OCI-LY7 (cell line): ENCODE measurements at places on chromosomes 3 and 15.

DNA sequence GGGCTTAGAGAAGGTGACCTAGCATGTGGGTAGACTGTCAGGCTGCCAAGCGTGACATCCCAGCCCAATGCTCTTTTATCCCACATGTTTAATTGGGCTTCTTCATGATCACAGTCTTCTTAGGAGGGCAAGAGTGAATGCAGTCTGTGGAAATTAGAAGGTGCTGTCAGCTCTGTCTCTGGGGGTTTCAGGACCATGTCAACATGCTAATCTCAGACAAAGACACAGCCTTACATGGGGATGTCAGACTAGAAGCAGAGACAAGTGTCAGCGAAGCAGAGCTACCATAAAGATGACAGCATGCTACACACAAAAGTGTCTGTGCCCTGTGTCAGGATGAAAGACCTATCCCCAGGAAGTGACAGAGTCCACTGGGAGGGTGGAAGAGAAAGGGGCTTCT, 120.1 kb upstream of the SLC25A36 start:
- no peak for DNase-seq

GRCh38 chr3:125058529-125058928, 2.7 kb upstream of the HEG1 start:
- no peak for DNase-seq

GRCh38 chr15:74375303-74375693, 7.9 kb upstream of the CYP11A1 start:
- DNase-seq = peak; percentile 85

- DNase-seq = no peak
Observed at GRCh38 chr3:177349384-177349783, 152.1 kb upstream of the TBL1XR1 start.

DNA sequence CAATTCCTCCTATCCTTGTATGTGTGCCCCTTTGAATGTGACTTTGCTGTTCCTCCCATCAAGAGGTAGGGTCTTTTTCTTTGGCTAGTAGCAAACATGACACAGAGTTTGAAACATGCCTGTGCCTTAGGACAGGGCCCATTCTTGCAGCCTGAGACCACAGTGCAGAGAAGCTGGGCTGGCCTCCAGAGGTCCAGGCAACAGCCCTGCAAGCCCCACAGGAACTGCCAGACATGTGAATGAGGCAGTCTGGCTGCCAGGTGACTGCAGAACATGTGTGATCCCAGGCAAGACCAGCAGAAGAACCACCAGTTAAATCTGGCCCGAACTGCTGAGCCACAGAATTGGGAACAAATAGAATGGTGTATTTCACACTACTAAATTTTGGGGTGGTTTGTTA, 1.2 kb upstream of the HGD start:
- DNase-seq = no peak

DNA sequence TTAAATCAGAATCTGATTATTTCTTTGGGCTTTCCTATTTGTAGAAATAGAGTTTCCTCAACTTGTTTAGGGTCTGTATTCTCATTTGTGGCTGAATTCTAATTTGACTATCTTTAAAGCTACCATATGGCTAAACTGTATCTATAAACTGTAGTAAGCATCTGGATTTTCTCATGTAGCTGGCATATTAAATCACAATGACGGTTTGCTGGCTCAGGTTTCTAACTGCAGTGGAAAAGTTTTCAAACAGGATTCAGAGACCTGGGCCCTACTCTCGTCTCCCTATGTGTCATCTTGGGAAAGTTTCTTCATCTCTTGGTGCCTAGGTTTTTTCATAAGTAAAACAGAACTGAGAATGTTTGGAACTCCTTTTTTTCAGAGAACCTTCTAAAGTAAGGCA, 68.3 kb downstream of the GALK2 start:
- DNase-seq = no peak

GRCh38 chr3:32510075-32510724, 7.5 kb upstream of the CMTM6 start:
- DNase-seq = peak; percentile 78

GRCh38 chr3:102069211-102069662, 219.9 kb downstream of the NFKBIZ start:
- no peak for DNase-seq

- peak; percentile 39 for DNase-seq
Observed at GRCh38 chr15:72342385-72342784, 22.4 kb upstream of the CELF6 start.

GRCh38 chr3:113898892-113899291, 48.9 kb upstream of the ZDHHC23 start:
- DNase-seq = no peak

DNA sequence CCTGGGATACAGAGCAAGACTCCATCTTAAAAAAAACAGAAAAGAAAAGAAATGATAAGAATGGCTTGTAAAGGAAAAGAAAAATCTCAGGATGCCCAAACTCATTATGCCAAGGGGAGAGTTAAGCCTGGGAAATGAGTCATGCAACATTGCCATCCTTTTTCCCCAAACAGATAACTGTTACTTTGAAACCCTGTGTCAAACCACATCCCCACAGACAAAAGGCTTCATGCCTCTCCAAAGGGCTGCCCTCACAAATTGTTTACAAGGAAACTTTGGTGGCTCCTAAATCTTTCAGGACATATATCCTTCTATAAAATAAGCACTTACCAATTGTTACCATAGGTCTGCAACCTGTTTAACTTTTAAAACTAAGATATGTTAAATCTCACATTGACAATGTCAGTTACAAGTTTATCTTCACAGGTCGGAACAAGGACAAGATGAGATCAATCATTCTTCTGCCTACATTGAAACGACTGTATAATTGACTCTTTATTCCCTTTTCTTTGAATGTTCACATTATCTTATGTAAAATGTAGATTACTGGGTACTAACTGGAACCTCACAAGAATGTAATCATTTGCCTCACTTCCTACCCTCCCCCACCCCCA, 18.6 kb upstream of the SENP7 start:
- DNase-seq = no peak

DNA sequence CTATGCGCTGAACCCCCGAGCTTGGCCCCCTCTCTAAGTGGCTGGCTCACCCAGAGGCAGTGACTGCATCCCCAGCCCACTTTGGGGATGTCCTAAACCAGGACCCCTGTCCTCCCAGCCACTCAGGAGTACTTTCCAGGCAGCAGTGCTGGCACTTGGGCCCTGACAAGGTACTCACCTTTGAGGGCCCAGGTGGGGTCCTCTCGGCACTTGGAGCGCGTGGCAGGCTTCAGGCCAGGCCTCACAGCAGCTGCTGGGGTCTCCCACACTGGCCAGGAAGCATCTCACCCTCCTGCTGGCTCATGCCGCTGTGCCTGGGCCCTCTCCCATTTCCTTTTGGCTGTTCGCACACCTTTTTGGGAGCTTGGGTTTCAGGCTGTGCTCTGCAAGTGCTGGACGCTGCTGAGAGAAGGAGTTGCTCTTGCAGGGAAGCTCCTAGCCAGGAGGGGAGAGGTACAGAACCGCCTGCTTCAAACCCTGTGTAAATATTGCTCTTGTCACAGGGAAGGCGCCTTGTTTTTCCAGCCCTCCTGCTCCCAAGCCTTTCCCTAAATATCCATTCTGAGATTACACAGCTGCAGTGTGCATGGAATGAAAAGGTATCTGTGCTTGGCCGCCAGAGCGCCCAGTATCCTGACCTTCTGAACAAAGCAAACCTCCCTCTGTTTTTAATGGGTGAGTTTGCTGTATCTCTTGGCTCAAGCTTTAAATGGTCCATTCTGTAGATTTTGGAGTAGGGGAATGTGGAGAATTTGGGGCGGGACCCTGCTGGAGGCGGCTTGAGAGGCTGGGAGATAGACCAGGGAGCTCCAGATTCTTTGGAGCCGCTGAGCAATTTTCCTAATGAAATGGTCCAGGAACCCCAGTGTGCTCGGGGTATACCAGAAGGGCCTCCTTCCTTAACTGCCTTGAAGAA, 45.6 kb downstream of the DNASE1L3 start:
- DNase-seq = no peak

DNA sequence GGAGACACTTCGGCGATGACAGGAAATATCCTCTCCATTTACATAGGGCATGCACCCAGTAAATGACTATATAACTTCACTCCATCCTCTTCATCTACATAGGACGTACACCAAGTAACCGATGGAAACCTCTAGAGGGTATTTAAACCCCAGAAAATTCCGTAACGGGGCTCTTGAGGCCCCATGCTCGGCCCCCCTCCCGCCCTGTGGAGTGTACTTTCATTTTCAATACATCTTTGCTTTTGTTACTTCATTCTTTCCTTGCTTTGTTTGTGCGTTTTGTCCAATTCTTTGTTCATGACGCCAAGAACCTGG, 7.5 kb upstream of the FAM107A start:
- DNase-seq = no peak

DNA sequence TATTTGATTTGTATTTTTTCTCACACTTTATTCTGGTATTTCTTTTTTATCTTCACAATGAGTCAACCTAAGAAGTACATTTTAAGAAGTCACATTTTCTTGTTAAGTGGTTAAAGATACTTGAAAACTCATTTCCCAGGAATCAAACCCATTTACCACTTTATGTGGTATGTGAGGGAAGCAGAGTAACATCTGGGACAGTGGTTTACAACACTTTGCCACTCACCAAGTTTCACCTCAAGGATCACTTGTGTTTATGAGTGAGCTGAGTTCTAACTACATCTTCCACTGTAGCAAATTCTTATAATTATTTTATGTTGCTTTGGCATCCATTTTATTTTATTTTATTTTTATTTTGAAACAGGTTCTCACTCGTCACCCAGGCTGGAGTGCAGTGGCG, 53.8 kb downstream of the IGSF11 start:
- no peak for DNase-seq

DNA sequence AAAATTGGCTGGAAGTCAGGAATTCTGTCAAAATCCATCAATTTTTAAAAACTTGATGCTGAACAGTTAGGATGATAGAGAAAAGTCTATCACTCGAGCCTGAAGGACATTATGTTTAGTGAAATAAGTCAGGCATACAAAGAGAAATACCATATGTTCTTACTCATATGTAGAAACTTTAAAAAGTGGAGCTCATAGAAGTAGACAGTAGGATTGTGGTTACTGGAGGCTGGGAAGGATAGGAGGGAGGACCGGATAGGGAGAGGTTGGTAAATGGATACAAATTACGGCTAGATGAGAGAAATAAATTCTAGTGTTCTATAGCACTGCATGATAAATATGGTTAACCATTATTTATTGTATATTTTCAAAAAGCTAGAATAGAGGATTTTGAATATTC, 389.5 kb upstream of the RASGRP1 start:
- no peak for DNase-seq

DNA sequence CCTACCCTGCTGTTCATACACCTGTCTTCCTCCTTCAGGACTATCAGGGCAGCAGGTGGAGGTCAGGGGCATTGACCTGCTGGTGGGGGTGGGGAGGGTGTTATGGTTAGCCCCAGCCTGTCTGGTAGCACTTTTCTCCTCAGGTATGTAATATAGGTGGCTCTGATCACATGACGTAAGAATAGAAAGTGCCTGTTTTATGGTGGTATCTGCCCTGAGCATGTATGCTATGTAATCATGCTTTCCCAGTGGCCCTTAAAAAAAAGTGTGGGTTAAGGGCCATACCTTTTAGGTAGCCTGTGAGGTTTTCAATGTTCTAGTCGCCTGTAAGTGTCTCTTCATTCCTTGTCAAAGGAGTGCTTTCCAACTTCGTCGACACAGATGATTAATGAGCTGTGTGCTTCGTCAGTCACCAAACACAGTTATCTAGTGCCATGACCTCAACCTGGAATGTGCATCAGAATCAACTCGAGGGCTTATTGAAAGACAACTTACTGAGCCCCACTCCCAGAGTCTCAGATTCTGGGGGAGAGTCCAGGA, 86.3 kb downstream of the KLHL25 start:
- no peak for DNase-seq

GRCh38 chr3:100113723-100114412, 433 bp downstream of the FILIP1L start:
- DNase-seq = no peak

DNA sequence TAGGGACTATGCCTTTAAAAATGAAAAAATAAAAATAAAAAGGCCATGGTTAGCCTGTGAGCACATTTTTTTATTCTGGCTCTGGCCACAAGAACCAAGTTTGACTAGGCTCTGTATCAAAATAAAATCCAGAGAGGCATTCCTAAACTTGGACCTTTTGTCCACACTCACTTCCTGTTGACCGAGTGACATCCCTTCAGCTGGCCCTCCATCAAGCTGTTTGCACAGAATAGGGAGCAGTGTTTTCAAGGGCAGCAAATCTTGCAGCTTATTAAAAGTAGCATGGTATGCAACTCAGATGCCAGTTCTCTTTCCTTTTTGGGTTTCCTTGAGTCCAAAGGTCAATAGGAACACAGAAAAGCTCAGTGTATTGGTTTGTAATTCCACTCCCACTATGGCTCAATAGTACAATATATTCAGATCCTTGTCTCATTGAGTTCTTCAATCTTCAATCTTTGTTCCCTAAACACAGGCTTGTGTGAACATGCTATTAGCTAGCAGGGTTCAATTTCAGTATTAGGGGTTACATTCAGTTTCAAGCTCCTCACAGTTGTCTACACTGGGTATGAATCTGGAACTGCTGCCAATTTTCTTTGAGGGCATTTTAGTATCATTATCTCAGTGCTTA, 244.5 kb downstream of the RBMS3 start:
- DNase-seq = no peak

DNA sequence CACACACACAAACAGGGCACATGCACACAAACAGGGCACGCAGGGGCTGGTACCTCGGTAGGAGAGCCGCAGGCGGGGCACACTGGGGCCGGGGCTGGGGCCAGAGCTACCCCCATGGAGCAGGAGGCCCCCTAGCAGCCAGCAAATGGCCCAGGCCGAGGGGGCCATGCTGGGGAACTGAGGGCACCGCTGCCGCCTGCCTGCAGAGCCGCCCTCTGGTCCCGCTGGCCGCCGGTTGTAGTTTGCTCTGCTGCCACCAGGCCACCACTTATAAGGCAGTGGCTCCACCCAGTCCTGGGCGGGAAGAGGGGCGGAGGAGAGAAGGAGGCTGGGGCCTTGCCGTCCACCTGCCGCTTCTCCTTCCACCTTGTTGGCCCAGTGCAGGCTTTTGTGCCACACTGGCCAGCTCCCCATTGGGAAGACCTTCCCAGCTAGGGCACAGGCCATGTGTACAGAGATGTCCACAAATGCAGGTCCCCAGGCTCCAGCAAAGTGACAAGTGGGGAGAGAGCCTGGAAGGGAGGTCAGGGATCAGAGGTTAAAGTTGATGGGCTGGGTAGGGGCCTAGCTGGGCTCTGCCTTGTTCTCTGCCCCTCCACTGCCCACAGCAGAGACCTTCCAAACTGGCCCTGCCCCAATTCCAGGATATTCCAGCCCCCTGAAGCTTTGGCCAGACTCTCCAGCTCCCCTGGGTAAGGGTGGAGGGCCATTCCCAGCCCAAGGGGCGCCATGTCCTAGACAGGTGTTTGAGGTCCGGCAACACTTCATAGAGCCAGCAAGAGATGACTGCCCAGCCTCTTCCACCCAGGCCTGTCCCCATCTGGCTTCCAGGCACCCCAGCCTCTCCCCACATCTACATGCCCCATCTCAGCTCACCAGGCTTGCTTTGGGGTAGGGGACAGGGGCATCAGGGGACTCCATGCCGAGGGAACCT, at the start of gene SEMA3G:
SEMA3G (minus strand) TSS at position 244 of the 934 bp plus-strand sequence; CDS start at position 168, 76 bp downstream.
- DNase-seq = peak; percentile 72

DNA sequence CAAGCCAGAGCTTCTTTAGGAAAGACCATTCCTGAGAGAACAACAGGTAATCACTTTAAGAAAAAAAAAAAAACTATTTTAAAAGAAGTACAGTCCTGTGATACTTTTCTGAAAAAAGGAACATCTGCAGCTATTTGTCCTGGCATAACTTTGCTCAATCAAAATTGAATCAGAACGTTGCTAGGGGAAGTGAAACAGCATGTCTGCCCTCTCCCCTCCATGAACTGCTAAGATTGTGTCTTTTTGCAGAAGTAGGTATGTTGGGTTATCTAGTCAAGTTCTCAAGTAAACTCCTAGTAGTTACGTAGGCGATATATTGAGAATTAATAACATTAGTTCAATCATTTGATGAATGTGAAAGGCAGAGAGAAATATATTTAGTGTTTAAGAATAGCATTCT, 1013.3 kb downstream of the TUSC7 start:
- DNase-seq = peak; percentile 80
